ENCODE measurements at places on chromosomes 13 and 19.
A peak's percentile ranks its signal among the peaks of the same experiment; 100 is the strongest.

GRCh38 chr13:30991184-30991583 lies 58.7 kb downstream of the TEX26 start:
- no peak for DNase-seq

GRCh38 chr19:55406826-55407549 lies 600 bp downstream of the UBE2S start:
- DNase-seq, result peak; percentile 70

DNA sequence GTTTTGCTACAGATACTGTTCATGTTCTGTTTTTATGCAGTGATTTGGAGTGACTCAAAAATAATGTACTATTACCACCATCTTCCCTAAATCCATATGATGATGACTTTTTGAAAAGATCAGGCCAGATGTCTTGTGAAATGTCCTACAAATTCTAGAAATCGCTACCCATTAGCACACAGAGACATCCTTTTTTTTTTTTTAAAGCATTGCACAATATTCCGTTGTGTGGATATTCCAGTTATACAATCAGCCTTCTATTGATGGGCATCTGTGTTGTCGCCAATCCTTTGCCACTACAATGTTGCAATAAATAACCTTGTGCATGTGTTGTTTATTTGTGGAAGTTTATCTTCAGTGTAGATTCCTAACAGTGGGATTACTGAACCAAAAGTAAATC lies 24.5 kb downstream of the ZDHHC20 start:
- DNase-seq, result no peak

GRCh38 chr13:79456656-79457365 lies 24.1 kb upstream of the NDFIP2 start:
- DNase-seq, result no peak

- DNase-seq, result no peak
Measured at GRCh38 chr13:81153478-81153877, 812.6 kb upstream of the SPRY2 start.

DNA sequence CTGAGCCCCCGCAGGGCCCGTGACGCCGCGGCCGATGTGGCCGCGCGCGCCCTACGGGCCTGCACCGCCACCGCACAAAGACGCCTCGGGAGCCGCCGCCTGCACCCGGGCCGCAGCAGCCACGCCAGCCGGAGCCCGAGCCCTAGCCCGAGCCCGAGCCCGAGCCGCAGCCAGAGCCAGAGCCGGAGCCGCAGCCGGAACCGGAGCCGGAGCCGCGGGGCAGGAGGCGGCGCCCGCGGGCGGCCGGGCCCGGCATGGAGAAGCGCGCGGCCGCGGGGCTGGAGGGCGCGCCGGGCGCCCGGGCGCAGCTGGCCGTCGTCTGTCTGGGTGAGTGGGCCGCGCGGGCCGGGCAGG lies 379 bp downstream of the LRP3 start:
- DNase-seq, result no peak

DNA sequence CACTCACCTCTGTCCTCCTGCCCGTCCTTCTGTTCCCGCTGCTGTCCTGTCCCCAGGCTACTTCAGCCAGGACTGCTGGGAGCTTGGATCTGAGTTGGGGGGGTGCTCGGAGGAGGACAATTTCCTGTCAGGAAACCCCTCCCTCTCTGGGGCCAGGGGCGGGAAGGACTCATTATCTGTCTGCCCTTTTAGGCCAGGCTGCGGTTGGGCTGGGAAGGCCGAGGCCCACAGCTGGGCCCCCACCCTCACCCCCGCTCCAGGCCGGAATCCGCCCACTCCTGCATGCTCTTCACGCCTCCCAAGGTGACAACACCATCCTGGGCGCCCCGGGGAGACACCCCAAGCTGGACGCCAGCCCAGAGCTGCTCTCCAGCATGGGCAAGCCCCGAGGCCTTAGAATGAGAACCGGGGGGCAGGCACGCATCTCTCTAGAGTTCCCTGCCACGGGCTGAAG lies at the start of gene EXOC3L2:
Gene EXOC3L2, minus strand, starts transcription at position 74 of the 454 bp plus-strand sequence. CDS start 6,362 bp downstream, outside the sequence.
- no peak for DNase-seq

DNA sequence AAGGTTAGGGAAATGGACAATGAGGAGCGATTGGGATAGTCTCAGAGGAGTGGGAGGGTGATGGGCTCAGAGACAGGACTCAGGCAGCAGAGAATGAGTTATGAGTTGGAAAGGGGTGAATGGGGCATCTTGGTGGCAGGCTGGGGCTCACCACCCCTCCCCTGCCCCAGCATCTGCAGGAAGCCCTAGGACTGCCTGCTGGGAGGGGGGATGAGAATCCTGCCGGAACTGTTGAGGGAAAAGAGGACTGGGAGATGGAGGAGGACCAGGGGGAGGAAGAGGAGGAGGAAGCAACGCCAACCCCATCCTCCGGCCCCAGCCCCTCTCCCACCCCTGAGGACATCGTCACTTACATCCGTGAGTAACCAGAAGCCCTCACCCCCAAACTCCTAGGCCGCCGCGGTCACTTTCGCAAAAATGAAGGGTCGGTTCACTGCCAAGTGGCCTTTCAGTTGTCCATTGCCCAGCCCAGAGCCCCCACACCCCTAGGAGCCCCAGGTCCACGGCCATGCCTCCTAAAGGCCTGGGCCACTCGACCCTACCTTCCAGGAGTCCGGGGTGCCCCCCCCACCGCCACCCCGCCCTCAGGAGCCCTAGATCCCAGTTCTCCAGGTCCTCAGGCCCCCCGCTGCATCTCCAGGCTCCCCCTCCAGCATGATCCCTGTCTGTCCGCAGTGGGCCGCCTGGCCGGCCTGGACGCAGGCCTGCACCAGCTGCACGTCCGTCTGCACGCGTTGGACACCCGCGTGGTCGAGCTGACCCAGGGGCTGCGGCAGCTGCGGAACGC lies 764 bp downstream of the CLEC11A start:
- no peak for DNase-seq

DNA sequence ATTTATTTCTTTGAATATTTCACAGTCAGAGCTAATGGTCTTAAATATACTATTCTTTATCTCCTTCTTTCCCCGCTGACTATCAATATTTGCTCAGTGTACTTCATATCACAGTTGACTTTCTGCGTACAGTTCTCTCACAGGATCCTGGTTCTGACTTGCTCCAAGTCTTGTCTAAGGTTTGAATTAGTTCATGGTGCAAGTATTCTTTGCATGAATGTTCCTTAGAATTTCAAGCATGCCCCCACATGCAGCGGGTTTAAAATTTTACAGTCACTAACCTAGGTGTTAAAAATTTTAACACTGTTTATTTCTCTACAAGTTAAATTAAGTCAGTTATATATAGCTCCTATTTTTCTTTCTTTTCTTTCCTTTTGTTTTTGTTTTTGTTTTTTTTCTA lies 20.8 kb upstream of the KLF12 start:
- DNase-seq, result no peak

DNA sequence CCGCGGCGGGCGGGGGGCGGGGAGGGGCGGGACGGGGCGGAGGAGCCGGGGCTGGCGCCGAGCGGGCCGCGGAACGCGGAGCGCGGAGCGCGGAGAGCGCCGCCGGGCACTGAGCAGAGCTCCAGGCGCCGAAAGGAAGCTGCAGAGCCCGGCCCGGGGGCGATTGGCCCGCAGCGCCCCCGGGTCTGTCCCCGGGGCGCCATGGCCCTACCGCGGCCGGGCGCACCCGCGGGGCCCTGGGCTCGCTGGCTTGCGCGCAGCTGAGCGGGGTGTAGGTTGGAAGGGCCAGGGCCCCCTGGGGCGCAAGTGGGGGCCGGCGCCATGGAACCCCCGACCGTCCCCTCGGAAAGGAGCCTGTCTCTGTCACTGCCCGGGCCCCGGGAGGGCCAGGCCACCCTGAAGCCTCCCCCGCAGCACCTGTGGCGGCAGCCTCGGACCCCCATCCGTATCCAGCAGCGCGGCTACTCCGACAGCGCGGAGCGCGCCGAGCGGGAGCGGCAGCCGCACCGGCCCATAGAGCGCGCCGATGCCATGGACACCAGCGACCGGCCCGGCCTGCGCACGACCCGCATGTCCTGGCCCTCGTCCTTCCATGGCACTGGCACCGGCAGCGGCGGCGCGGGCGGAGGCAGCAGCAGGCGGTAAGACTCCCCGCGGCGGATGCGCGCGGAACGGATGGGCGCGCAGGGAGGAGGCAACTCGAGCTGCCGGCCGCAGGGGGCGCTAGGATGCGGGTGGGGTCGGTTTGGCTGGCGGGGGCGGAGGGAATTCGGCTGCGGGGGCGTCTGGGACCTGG lies at the start of gene PDE4A:
Gene PDE4A, plus strand, starts transcription at position 95 of the 796 bp plus-strand sequence. Its CDS starts 227 bp downstream, at position 322.
- DNase-seq, result no peak

- no peak for DNase-seq
Measured at GRCh38 chr13:84659359-84659661, 777.0 kb upstream of the SLITRK1 start.

DNA sequence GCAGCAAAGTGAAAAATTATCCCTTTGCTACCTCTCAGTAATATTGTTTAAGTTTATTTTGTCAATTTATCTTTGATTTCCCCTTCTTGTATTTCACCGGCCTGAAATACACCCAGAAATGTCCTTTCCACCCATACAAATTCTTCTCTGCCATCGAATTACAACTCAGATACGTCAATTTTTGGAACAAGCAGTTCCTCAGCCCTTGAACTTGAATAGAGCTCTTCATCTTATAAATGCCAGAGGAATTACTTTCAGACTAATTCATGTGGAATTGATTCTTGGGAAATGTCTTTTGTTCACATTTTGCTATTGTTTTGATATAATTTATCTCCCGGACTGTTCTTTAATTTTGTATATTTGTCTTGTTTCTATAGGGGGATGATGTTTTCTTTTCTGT lies 1359.3 kb upstream of the MIR17HG start:
- DNase-seq, result no peak

- DNase-seq, result no peak
Measured at GRCh38 chr19:6599866-6600454, 9.0 kb upstream of the CD70 start.

GRCh38 chr19:2631213-2631821 lies 71.2 kb downstream of the GNG7 start:
- no peak for DNase-seq

DNA sequence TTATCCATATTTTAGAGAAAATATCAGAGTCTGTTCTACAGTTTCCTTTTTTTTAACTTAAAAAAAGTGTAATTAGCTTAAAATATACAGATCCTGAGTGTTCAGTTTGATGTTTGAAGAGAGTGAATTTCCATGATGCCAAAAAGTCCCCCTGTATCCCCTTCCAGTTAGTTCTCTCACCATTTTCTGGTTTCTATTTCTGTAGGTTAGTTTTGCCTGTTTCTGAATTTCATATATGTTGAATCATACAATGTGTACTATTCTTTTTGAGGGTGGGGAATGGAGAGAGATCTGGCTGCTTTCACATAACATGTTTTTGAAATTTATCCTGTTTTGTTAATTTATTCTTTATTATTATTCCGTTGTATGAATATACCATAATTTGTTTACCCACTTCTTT lies 95.9 kb downstream of the PDS5B start:
- DNase-seq, result no peak

DNA sequence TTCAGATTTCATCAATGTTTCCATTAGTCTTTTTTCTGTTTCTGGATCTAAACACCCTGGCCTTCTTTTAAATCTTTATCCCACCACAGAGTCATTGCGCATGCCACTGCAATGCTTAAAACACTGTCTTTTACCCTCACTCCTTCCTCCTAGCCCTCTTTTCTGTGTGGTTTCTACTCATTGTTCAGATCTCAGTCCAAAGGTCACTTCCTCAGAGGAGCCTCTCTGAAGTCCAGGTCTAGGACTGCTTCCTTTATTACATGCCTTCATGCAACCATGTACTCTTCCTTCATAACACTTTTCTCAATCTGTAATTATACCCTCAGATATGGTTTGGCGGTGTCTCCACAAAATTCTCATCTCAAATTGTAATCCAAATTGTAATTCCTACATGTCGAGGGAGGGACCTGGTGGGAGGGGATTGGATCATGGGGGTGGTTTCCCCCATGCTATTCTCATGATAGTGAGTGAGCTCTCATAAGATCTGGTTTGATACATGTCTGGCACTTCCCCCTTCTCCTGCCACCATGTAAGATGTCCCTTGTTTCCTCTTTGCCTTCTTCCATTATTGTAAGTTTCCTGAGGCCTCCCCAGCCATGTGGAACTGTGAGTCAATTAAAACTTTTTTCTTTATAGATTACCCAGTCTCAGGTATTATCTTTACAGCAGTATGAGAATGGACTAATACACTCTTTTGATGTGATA lies 808.9 kb downstream of the DIAPH3 start:
- no peak for DNase-seq

GRCh38 chr19:934865-935479 lies 9.1 kb downstream of the ARID3A start:
- peak; percentile 87 for DNase-seq

- DNase-seq, result no peak
Measured at GRCh38 chr19:16418597-16418962, 53.2 kb downstream of the EPS15L1 start.

DNA sequence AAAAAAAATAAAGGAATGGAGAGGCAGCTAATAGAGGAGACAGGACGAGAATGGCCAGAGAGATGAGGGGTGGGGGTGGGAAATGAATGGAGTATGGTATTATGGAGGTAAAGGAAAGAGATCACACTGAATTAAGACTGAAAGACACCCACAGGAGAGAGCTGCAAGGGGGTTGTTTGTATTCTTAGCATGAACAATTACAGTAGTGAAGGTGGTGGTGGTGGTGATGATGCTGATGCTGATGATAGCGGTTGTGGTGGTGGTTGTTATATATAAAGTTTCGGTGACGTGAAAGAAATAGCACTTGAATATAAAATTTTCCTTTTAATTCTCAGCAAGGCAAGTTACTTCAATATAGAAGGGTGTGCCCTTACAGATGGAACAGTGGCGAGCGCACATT lies 2.8 kb upstream of the ADGRE3 start:
- DNase-seq, result no peak

GRCh38 chr13:36445278-36445677 lies 13.0 kb downstream of the CCNA1 start:
- no peak for DNase-seq

All from sciatic nerve (tissue), 2 donors.